CD4-positive, alpha-beta T cell treated with Interleukin-2 at 100 ng/mL for 4 hours (primary cell): ENCODE measurements at places on chromosomes 12 and 14.

DNA sequence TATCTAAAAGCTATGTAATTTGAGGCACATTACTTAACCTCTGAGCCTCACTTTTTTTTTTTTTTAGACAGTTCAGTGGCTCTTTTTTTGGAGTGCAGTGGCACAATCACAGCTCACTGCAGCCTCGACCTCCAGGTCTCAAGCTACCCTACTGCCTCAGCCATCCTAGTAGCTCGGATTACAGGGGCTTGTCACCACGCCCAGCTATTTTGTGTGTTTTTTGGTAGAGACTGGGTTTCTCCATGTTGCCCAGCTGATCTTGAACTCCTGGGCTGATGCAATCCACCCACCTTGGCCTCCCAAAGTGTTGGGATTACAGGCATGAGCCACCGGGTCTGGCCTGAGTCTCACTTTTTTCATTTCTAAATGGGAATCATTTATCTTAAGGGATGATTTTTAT lies 192.0 kb upstream of the PDZRN4 start:
- no peak for DNase-seq

DNA sequence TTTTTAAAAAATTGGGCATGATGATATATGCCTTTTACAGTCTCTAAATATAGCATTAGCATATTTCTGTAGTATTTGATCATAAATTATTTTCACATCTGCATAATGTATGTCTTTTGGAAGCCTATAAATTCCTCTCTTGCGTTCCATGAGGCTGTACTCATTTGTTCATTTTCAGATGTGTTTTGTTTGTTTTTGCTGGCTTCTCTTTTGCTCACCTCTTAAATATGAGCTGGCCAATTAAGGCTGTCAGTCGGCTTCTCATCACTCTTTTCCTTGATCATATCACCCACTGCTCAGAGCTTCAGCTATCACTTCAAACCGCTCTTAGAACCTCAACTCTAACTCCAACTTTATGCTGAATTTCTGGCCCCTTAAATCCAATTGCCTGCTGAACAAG lies 6.6 kb downstream of the TMEM263 start:
- DNase-seq: no peak

GRCh38 chr12:103093499-103094106 lies 136.1 kb downstream of the ASCL1 start:
- DNase-seq: no peak

- no peak for DNase-seq
Measured at GRCh38 chr14:89378119-89378518, 38.9 kb downstream of the FOXN3 start.

DNA sequence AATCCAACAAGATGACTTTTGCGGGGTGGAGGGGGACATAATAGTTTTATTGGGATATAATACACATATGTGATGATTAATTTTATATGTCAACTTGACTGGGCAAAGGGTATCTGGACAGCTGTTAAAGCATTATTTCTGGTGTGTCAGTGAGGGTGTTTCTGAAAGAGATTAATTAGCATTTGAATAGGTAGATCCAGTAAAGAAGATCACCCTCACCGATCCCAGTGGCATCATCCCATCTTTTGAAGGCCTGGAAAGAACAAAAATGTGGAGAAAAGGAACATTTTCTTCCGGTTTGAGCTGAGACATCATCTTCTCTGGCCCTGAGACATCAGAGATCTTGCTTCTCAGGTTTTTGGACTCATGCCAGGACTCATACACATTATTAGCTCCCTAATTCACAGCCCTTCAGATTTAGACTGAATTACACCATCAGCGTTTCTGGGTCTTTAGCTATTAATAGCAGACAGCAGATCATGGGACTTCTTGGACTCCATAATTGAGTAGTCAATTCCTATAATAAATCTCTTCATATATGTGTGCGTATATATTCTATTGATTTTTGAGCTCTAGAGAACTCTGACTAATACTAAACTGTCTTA lies 283.6 kb downstream of the PCNX1 start:
- no peak for DNase-seq

GRCh38 chr12:31589904-31590641 lies 863 bp downstream of the DENND5B start:
- no peak for DNase-seq

GRCh38 chr14:81455390-81455789 lies 55.3 kb upstream of the STON2 start:
- DNase-seq: no peak

DNA sequence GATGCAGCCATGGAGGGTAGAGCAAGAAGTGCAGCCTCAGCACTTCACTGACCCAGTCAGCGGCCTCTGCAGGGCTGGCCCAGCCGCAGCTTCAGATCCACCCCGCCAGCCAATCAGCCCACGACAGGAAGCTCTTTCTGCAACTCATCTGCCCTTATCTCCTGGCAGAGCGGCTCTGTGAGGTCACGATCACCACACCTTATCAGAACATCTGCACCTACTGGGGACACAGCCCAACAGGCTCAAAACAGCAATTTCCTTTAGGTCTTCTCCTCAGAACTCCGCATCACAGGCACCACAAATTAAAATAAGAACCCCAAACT lies 287.3 kb downstream of the BCL11B start:
- DNase-seq: peak; percentile 81

DNA sequence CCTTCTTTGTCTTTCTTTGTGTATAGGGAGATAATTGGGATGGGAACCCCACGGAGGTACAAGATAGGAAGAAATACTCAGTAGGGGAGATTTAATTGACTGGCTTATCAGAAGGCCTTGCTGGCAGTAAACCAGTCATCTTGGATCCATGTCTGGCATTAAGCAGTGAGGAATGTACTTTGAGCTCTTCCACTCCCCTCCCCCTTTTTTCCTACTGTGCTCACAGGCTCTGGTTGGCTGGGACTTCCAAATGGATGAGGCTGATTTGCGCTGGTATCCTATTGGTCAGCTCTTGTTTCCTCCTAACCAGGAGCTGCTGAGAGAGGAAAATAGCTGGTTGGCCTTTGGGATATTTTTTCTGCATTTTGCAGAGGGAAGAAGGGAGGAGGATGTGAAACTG lies 24.7 kb downstream of the NGDN start:
- no peak for DNase-seq
